ENCODE measurements at places on chromosomes 11 and 22. TPM values are rescaled to one million over a fixed set of nuclear protein-coding genes. Genes with fewer than 3 reads are reported as not detected.

DNA sequence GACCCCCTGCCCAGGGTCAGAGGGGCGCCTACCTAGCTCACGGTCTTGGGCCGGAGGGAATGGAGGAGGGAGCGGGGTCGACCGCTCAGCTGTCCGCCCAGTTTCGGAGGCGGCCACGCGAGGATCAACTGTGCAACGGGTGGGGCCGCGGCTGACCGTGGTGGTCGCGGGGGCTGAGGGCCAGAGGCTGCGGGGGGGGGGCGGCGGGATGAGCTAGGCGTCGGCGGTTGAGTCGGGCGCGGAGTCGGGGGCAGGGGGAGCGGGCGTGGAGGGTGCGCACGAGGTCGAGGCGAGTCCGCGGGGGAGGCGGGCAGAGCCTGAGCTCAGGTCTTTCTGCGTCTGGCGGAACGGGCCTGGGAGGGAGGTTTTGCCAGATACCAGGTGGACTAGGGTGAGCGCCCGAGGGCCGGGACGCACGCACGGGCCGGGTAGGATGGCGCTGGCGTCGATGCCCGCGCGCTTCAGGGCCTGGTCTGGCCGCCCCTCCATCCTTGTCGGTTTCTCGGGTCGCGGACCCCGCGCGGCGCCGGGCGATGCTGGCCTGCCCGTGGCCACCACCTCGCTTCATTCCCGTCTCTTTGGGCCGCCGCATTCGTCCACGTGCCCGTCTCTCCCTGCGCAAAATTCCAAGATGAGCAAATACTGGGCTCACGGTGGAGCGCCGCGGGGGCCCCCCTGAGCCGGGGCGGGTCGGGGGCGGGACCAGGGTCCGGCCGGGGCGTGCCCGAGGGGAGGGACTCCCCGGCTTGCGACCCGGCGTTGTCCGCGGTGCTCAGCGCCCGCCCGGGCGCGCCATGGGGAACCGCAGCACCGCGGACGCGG, at the start of gene DRD4:
TSS of gene DRD4 (plus strand) at position 759 of the 822 bp plus-strand sequence. CDS start at position 795, 36 bp downstream.
- peaks cover 27% of the 10 kb centered on the region for H3K4me1 ChIP-seq
- H3K27ac ChIP-seq: no peak within 1 kb of the TSS
- peaks cover 39% of the 10 kb centered on the region for H3K27me3 ChIP-seq
- no peak for DNase-seq

DNA sequence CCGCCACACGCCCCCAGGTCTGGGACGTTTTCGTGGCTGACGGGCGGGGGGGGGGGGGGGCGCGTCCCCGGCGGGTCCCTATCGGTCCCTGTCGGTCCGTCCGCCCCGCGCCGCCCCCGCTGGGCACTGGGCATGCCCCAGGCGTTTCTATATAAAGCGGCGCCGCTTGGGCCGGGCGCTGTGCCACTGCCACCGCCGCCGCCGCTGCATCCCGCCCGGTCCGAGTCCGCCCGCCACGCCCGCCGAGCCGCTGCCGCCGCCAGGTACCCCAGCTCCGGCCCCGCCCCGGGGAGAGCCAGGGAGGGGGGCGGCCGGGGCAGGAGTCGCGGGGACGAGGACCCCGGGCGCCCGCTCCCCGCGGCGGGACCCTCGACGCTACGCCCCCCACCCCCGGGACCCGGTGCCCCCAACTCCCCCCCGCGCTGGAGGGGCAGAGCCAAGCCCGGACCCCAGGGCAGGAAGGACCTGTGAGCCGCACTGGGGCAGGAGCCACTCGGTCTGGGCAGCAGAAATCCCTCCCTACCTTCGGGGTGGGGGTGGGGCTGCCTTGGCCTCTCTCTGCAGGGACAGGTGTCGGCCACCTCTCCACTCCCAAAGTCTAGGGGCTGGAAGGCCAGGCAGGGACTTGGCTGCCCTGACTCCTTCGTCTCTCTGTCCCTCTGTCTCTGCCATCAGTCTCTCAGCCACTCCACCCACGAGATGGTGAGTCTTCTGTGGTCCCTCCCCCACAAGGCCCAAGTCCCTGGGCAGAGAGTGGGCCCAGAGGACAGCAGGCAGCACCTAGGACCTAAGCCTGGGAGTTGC, at the start of gene CARNS1:
TSS of gene CARNS1 (plus strand) at position 178 of the 804 bp plus-strand sequence. CDS start at position 700, 522 bp downstream.
- H3K4me3 ChIP-seq: peak within 1 kb of the TSS; percentile 42
- DNase-seq: no peak
- H3K27ac ChIP-seq: no peak within 1 kb of the TSS
- H3K4me1 ChIP-seq: peaks cover 59% of the 10 kb centered on the region
- peaks cover 24% of the 10 kb centered on the region for H3K27me3 ChIP-seq
- no peaks in the 10 kb centered on the region for H3K36me3 ChIP-seq

GRCh38 chr11:14906993-14907392, 15.0 kb upstream of the CYP2R1 start:
- no peak for DNase-seq
- no peak overlapping the region for H3K4me3 ChIP-seq
- no peaks in the 10 kb centered on the region for H3K36me3 ChIP-seq
- H3K27me3 ChIP-seq: no peaks in the 10 kb centered on the region

Gene COA4
- total RNA-seq: 63.9 TPM
